ENCODE measurements at places on chromosomes 7 and 10.

- DNase-seq: no peak
Observed at GRCh38 chr7:93601363-93601762, 26.8 kb upstream of the CALCR start.

- DNase-seq: no peak
Observed at GRCh38 chr7:136009488-136010079, 32.4 kb upstream of the MTPN start.

- DNase-seq: no peak
Observed at GRCh38 chr7:21334906-21335305, 93.0 kb upstream of the SP4 start.

GRCh38 chr7:84548366-84549365 is 354.1 kb upstream of the SEMA3A start:
- DNase-seq: no peak

DNA sequence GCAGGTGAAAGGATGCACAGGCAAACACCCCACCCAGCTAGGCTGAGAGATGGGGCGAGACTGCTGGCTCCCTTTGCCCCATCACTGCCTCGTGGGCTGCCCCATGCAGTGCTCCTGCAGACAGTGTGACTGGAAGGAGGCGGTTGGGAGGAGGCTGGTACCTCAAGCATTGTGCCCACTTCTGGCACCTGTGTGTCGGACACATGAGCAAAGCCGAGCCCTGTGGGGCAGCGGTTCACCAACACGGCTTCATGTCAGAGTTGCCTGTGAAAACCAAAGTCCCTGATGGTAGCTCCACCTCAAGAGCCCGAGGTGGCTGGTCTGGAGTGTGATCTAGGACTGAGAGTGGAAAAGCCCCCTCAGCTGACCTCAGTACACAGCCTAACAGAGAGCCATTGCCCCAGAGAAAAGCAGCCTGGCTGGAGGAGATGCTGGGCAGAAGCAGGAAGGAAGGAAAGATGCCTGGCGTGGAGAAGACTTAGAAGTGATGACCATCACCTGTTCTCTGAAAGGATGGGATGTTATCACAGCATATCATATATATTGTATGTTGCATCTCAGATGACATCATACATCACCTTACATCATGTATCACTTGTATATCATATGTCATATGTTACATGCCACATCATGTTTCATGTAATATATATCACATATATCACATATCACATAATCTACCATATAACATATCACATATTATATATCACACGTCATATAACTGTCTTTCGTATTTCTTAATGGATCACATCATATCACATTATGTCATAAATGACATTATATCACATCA is 75.6 kb downstream of the ADCY1 start:
- DNase-seq: no peak

- no peak for DNase-seq
Observed at GRCh38 chr10:87605628-87606251, 53.9 kb upstream of the PAPSS2 start.

DNA sequence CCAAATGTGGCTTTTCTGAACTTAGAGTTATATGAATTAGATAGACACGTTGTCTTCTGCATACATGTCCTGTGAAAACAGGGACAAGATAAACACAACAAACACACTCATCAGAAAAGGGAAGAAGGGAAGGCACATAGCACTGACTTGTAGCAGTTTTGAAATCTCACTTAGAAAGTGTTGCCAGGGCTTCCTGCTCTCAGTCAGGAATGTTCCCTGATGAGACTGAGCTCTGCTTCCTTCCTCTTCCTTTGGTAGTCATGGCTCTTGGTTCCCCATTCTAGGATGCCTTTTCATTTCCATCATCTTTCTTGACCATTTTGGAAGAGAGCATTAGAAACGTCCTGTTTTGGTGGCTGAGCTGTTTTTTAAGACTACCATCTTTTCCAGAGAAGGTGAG is 233.8 kb upstream of the LYZL1 start:
- no peak for DNase-seq

GRCh38 chr7:157630301-157630853 is 293.6 kb downstream of the DNAJB6 start:
- no peak for DNase-seq

- DNase-seq: no peak
Observed at GRCh38 chr7:88629559-88629958, 129.9 kb upstream of the ZNF804B start.

- no peak for DNase-seq
Observed at GRCh38 chr10:45675388-45675787, 2.8 kb upstream of the ZFAND4 start.

GRCh38 chr7:69502358-69502757 is 95.9 kb upstream of the AUTS2 start:
- DNase-seq: no peak

Measured in activated CD4-positive, CD25-positive, alpha-beta regulatory T cell treated with anti-CD3 and anti-CD28 coated beads, Interleukin-2, amount 50 U/mL, for 72 hours (primary cell).